ENCODE measurements at places on chromosomes 5 and 9.

- no peak for DNase-seq
Measured at GRCh38 chr9:35691757-35692301, 2.1 kb upstream of the TPM2 start.

GRCh38 chr9:106532306-106533015, 330.5 kb upstream of the ZNF462 start:
- DNase-seq, result no peak

DNA sequence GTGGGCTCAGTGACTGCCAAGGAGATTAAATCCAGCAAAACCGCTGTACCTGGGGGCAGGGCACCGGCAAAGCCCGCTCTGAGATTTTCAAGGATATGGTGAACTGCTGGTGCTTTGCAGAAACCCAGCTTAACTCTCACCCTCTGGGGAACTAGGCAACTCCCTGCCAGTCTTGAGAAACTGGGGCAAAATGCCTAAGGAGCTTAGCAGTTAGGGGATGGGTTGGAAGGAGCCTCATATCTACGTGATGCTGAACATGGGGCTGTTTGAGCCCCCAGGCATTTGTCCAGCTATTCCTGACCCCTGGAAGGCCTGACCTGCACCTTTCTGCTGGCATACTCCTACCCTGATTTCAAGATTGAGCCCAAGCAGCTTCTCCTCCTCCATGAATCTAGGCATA, 108.6 kb upstream of the TBC1D2 start:
- DNase-seq, result no peak

DNA sequence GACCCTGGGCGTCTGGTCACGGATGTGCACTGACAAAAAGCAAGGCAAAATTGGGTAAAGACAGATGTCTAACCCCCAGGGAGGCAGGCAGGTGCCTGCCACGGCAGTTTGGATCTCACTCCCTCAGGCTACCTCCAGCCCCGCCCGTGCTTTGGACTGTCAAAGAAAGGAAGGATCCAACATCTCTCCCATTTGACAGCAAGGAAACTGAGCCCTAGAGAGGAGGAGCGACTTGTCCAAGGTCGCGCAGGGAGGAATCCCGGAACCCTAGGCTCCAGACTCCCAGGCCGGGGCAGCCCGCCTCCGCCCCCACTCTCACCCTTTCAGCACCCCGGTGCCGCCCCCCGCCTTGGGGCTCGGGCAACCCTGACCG, 376 bp downstream of the GOLGA1 start:
- no peak for DNase-seq

- DNase-seq, result no peak
Measured at GRCh38 chr5:102971676-102972293, 148.2 kb downstream of the GIN1 start.

DNA sequence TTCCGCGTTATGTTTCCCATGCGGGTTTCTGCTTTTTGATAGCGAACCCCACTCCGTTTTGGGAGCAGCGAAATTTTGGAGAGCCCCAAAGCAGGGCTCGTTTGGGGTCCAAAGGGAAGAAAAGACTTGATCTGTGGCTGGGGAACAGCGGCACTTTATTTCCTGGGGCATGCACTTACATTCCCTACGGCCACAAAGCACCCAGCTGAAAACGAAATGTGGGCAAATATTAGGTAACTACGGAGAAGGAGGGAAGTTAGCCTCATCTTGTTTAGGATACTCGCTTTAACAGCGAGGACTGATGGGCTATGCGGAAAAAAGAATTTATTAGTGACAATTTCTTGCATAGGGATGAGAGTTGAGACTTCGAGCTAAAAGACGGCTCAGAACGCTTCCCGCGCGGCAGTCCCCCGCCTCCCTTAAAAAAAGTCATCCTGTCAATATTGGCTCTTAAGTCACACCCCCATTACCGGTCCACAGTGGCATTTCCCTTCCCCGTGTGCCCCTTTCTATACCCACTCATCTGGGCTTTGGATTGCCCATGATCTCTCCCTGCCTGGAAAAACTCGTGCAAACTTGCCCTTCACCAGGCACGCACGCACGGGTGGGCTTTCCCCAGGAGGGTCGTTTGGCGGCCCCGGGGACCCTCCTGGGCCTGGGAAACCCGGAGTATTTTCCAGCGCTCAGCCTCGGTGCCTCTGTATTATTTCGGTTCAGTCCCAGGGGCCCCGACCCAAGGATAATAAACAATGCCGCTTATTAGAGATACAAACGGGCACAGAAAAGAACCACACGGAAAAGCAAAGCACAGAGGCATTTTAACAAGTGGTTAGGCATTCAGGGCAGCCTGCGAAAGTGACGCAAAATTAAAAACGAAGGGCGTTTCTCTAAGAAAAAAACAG, 35.8 kb upstream of the NFIB start:
- DNase-seq, result no peak

GRCh38 chr5:139828207-139828895, 32.7 kb downstream of the PSD2 start:
- DNase-seq, result no peak

All from stimulated activated CD4-positive, alpha-beta T cell treated with anti-CD3 and anti-CD28 coated beads, Interleukin-4, amount 100 ng/mL, for 4 hours (primary cell).